ENCODE measurements at places on chromosomes 5 and 9.

DNA sequence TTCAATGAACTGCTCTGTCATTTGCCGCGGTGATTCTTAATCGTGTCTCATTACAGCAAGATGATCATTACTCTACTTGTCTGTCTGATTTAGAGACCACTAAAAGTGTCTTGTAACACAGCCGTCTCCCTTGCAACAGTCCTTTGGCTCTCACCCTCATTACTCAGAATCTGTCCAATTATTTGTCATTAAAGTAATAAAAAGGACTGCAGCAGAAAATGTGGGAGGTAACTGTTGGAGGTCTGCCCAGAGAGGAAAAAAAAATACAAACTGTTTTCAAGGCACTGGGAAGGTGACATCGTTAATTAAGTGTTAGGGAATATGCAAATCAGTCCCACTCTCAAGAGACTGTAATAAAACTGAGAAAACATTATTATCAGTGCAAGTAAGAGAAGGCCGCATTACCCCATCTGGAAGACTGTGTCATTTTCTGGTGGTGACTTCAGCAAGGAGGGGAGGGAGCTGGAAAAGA is 281.0 kb downstream of the RASEF start:
- DNase-seq = no peak

DNA sequence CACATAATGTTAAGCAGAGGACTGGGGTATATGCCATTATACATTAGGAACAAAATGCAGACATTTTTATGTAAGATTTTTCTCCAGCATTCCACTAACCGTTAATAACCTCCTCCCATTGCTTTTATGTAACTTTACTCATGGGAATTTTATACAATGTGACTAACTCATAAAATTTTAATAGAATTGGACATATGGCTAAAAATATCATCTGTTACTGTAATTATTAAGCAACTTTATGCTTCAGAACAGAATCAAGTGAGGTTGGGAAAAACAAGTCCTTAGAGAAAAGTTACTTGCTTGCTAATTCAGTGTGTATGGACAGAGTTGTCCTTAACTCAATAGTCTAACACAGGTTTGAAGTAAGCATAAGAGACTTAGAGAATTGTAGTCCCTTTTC is 54.8 kb upstream of the PCSK1 start:
- no peak for DNase-seq

DNA sequence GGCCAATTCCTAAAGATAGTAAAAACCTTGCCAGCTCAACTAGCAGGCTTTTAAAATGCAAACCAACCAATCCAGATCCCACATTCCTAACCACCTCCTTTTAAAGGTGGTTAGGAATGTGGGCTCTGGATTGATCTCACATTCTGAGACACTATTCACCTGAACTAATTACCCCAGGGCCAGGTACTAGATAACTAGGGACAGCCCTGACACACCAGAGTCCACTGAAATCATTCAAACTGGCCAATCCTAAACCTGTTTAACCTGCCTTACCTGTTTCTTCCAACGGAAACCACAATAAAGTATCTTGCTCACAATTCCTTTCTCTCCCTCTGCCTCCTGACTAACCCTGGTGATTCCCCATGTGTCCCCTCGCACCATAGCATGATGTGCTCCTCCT is 168.3 kb upstream of the DMAC1 start:
- DNase-seq = no peak

GRCh38 chr5:170520372-170520771 is 16.6 kb downstream of the KCNIP1 start:
- no peak for DNase-seq

GRCh38 chr5:321726-322251 is 275 bp downstream of the AHRR start:
- no peak for DNase-seq
